ENCODE measurements at places on chromosomes 13 and 19. TPM values are rescaled to one million over a fixed set of nuclear protein-coding genes. Genes with fewer than 3 reads are reported as not detected.

Gene GJA3
- not detected for total RNA-seq

Gene KRTDAP
- not detected for total RNA-seq

Gene ZNF525
- 3.0 TPM for total RNA-seq

DNA sequence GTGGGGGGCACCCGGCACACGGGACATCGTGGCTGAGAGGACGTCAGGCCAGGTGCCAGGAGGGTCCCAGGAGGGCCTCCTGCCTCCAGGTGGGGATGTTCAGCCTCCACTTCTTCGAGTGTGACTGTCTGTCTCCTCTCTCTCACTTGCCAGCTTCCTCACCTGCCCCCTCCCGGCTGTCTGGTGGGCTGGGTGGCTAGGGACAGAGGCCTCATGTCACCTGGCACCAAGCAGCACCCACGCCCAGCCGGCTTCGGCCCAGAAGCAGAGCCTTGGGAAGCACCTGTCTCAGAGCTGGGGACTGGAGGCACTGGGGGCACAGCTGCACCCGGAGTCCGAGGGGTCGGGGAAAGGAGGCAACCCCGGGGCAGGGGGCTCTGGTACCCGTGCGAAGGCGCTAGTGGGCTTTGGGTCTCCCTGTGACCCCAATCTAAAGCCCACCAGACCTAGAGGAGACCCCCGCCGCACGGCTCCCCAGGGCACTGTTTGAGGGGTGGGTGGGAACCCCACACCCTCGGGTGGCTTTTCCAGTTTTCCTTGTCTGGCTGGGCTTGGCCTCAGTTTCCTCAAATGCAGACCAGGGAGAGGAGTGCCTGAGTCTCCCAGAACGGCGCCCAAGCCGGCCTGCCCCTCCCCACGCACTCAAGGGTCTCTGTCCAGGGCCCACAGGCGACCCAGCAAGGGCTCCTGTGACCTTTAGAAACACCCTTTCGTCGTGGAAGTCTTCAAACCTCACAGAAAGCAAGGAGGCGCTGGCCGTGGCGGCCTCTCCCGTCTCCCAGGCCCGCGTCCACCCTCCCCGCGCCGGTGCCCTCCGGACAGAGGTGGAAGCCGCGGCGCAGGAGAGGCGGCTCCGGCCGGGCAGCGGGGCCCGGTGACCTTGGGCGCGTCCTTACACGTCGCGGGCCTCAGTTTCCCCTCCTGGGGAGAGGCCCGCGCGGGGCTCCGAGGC is 664 bp upstream of the HCN2 start:
- H3K4me3 ChIP-seq, result no peak overlapping the region
- no peaks in the 10 kb centered on the region for H3K36me3 ChIP-seq
- DNase-seq, result no peak
- H3K27me3 ChIP-seq, result peaks cover 21% of the 10 kb centered on the region

DNA sequence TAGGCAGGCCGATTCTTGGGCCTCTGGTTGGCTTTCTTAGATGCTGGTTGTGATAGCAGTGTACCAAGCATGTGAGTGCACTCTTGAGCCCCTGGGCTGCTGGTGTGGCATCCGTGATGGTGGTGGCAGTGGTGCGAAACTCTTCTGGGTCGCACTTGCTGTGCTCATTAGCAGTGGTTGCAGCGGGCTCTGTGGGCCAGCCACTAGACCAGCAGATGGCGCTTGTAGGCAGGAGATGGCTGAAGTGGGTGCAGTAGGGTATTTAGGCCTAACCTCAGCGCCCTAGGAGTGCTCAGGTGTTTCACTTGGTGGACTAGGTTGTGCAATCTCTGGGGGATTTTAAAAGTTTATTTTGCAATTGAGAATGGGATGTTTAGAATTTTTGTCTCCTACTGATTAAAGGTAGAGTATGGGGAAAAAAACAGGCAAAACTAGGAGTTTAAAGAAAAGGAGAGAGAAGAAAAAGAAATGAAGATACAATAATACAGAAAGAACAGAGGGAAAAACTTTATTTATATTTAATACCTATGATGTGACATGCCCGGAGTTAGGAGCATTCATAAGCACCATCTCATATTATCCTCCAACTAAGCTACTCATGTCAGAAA is 4.3 kb upstream of the ZNF17 start:
- H3K27ac ChIP-seq, result no peak overlapping the region
- H3K4me3 ChIP-seq, result no peak overlapping the region
- no peaks in the 10 kb centered on the region for H3K36me3 ChIP-seq
- H3K4me1 ChIP-seq, result peaks cover 9% of the 10 kb centered on the region

All from adrenal gland (tissue), 19 donors.